ENCODE measurements at places on chromosomes 2 and 18.

GRCh38 chr2:116754381-116755101 lies 1060.0 kb upstream of the DDX18 start:
- no peak for DNase-seq

- no peak for DNase-seq
These were observed 111.3 kb upstream of the TLK1 start for GRCh38 chr2:171271971-171272436.

DNA sequence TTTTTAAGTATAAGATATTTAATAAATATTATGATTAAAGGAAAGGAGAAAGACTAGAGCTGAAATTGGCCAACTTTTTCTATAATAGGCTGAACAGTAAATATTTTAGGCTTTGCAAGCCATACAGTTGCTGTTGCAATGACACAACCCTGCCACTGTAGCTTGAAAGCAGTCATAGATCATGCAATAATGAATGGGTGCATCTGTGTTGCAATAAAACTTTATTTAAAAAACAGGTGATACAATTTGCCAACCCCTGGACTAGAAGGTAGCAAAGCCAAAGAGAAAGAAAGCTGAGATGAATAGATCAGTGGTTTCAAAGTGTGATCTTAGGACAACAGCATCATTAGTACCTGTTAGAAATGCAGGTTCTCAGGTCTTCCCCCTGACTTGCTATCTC lies 219.1 kb downstream of the SETBP1 start:
- no peak for DNase-seq

DNA sequence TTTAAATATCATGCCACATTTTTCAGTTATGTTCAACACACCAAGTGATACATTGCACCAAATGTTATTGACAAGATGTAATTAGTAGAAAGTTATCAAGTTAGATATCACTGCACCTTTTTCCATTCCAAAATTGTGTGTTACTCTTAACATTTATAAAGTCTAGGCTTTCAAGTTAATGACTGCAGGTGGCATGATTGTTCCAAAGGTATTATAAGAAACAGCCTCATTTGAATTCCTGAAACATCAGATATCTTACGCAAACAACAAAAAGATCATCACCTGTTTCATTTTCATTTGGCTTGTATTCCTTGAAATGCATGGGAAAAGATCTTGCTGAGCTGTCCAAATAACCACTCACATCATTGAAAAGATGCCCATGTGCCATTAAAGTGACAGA lies 1528.2 kb upstream of the ZEB2 start:
- no peak for DNase-seq

- DNase-seq: no peak
These were observed 2.3 kb upstream of the BCL11A start for GRCh38 chr2:60555783-60556139.

- DNase-seq: no peak
These were observed 132.4 kb downstream of the BCL2 start for GRCh38 chr18:63187223-63187574.

- DNase-seq: no peak
These were observed 8.4 kb upstream of the RNF125 start for GRCh38 chr18:32010124-32010721.

DNA sequence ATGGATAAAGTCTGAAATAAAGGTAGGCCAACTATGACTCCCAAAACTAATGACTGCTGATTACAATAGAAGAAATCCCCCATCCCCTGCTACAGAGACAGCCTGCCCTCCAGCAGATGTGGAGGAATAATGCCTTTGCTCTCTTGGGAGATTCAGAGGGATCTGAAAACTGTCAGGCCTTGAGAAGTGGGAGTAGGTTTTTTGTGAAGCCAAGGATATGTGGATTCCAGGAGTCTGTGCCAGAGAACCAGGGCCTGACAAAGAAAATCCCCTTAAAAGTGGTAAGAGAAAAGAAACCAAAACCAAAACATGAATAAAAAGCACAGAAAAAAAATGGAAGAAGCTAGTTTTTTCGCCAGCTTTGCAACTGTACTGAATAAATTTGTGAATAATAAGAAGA lies 397.6 kb downstream of the ZNF521 start:
- no peak for DNase-seq

DNA sequence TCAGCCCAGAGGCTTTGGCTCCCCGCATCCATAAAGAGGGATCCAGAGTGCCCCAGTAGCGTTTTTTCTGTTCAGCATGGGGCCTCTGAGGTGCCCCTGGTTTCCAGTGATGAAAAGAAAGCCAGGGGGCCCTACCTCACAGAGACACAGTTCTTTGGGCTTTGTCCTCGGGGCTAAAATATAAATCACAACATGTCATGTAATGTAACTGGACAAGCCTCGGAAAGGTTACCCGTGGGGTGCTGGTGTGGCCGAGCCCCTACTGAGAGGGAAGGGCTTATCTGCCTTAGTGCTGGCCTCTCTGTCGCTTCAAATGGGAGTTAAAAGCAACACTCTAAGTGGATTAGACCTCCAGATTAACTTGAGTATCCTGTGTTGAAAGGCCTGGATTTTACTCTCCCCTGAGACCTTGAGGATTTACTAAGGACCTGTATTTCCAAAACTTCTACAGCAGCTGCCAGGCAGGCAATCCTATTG lies 251.6 kb upstream of the APCDD1 start:
- no peak for DNase-seq

DNA sequence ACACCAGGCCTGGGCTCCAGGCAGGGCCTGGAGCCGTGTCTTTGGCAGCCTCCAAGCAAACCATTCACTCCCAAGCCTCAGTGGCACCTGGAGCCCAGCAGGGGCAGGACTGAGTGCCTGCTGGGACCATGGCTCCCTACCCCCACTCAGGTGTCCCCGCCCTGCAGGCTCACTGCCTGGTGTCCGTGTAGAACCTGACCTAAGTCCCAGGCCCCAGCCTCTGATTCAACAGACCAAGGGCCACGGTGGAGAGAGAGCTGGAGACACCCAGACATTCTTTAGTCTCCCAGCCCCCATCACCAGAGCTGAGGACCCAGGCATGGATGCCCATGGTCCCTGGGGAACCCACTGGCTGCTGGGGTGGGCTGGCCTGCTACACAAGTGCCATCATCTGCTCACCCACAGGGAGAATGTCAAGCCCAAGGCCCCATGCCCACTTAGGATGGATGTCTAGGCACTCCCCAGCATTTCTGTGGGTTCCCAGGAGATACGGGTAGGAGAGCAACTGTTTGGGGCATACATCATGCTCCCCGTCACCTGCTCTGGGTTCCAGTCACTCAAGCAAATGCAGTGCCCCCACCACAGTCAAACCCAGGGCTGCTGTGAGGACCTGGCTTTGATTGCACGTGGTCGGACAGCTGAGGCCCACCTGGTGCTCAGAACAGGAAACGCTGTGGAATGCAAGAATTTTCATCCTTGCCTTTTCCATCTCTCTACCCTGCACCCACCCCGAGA lies 42.9 kb upstream of the ATG16L1 start:
- no peak for DNase-seq

GRCh38 chr2:73987109-73987947 lies 2.6 kb downstream of the TET3 start:
- no peak for DNase-seq

DNA sequence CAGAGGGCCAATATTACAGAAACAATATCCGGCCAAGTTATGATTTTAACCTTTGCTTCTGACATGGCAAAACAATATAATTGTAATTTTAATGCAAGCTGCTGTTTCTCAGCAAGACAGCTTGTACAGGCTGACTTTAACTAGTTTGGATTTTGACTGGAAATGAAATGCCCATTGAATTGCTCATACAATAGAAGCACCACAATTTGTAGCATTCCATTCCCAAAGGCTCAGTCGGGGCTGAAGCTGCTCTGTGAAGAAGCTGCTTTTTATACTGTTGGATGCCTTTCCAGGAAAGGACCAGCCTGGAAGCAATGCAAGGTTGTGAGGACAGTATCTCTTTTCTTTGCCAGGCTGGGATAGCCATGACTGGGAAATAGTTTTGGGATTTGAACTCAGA lies 677.0 kb upstream of the FANCL start:
- no peak for DNase-seq

- DNase-seq: peak; percentile 28
These were observed 23.7 kb downstream of the TMEM127 start for GRCh38 chr2:96241900-96242611.

- DNase-seq: no peak
These were observed 673.8 kb upstream of the SALL3 start for GRCh38 chr18:78305789-78306188.

- no peak for DNase-seq
These were observed 54.9 kb downstream of the FHOD3 start for GRCh38 chr18:36352384-36352783.

DNA sequence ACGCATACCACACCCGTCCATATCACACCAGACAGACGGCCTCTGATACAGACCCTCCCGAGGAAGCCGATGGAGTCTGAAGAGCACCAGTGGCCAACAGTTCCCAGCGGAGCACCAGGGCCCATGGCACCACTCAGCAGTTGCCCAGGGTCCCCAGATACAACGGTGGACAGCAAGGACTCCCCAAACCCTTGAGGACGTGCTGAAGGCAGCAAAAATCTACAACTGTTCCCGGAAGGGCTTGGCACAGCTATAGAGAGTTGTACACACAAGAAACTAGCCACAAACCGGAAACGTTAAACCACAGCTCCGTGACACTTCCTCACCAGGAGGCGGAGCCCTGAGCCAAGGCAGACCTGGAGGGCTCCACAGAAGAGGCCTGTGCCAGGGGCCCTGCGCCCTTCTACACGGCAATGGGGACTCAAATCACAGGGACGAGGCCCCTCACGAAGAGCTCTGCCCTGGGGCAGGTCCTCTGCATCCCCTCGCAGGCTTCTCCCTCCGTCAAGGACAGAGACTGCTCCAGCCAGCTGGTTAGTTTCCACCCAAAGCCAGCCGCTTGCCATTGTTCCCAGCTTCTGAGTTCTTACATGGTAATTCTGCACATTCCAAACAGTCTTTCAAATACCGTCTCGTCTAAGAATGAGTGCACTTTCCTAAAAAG lies 133.4 kb downstream of the HDAC4 start:
- peak; percentile 84 for DNase-seq

- no peak for DNase-seq
These were observed 67.0 kb upstream of the APCDD1 start for GRCh38 chr18:10387399-10387798.

DNA sequence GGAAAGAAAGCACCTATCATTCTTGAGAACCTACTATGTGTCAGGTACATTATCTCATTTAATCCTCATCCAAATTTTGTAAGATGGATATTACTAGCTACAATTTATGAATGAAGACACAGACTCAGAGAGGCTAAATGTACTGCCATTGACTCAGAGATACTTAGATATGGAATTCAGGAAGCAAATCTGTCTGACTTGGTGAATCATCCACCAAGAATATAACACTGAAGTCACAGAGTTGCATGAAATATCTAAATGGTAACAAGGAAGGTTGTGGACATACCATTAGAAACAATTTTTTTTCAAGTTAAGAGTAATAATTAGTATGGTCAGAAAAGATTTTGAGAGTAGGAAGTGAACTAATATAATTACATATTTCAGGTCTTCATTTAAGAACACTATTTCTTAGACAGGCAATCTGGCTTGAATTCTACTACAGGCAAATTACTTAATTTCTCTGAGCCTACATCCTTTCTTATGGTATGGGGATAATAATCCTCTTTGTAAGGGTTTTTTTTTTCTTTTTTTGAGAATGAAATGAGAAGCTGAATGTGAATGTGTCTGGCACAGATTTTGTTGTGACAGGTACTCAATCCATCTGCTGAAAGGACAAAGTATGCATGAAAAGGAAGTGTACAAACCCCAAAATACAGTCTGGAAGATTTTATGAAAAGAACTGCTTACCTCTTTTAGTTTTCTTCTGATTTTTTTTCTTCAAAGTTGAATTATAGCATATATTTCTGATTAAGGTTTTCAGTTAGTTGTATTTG lies 14.8 kb upstream of the C2orf66 start:
- DNase-seq: no peak

DNA sequence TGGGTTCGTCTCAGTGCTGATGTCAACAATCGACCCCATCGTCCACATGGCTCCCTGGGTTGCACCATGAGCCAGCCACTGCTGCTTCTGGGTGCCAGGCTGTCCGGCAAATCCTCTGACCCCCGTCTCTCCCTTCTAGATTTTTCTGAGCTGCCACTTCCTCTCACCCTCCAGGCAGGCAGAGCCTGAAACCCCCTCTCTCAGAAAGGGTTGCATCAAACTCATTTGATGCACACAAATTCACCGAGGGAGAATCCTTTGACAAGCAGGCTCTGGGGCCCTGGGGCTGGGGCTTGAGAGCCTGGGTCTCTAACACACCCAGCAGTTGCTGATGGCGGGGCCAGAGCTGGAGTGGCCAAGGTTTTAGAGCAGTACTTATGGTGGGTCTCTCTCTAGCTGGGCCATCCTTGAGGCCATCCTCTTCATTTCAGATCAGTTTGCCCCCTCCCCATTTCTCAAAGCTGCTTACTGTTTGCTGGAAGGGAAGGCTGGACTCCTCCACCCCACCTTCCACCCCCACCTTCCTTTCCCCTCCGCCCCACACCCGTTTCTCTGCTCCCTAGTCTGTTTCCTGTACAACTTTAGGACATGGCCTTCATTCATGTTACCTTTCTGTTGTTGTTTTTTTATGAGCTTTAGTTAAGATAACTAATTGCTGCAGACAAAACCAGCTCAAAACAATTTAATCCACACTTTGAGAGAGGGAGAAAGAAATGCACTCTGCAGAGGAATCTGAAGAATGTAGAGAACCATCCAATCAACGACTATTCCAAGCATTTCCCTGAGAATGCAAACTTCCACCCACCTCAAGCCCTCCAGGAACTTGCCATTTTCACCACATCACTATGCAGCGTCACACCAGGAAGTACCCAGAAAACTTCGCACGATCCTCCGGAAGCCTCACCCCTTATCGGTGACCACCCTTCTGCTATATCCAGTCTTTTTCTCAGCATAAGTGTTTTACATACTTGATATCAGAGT lies 69.5 kb downstream of the ARL4C start:
- no peak for DNase-seq

DNA sequence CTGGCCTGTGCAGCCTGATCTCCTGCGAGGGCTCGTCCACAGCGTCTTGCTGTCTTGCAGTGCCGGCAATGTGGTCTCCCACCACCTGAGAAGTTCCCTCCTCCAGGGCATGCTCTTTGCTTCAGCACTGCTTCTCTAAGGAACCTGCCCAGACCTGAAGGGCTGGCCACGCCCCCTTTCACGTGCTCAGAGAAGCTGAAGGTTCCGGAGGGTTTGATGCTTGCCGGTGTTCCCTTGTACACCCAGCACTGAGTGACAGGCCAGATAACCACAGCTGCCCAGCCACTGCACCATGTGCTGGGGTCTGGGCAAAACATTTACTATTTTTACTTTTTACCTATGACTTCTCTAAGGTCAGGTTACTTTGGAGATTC lies 1.7 kb upstream of the POLR2D start:
- peak; percentile 31 for DNase-seq

DNA sequence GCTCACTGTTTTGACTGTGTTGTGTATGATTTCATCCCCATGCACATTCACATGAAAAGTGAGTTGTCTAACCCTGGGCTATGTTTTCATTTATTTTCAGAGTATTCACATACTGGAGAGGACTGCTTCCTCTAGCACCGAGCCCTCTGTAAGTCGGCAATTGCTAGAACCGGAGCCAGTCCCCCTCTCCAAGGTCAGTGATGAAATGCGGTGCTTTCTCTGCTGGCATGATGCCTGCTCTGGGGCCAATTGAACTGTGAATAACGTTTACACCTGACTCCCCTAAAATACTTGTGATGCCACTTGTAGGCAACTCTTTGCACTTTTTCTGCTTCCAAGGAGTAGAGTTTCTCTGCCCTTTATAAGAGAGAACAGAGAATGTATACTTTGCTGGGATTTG lies 126.9 kb downstream of the PRKRA start:
- DNase-seq: no peak

All from activated T-helper 1 cell treated with Interleukin-2 at 50 U/mL for 16 hours (primary cell).